NCI-H1436 treated with DMSO at 0.1 percent for 48 hours (cell line): ENCODE measurements at places on chromosomes 5 and 9.
A peak's percentile ranks its signal among the peaks of the same experiment; 100 is the strongest.

- DNase-seq = no peak
Observed at GRCh38 chr5:89721931-89722330, 687.6 kb downstream of the CETN3 start.

DNA sequence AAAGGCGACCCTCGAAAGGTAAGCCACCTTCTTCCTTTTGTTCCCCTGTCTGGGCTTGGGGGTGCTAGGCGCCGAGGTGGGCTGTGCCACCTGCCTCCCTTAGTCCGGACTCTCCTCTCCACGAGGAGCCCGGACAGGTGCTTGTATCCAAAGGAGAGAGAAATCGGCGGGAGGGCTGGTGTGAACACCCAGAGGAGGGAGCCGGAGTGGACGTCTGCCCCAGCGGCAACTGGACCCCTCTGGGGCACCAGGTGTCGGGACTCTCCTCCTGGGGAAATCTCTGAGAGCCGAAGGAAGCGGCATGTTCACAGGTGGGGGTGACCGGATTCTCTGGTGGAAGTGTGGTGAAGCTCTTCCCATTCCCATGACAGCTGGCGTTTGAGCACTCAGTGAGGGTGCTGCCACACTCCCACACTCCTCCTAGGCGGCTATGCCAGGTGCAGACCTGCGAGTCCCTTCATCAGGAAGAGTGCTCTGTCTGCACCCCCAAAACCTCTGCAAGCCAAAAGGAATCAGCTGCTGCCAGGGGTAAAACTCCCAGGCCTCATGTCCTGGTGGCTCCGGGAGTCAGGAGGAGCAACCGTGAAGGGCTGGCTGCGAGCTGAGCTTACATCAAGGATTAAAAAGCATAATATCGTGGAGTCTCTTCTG, 921 bp downstream of the KCNIP1 start:
- DNase-seq = no peak

DNA sequence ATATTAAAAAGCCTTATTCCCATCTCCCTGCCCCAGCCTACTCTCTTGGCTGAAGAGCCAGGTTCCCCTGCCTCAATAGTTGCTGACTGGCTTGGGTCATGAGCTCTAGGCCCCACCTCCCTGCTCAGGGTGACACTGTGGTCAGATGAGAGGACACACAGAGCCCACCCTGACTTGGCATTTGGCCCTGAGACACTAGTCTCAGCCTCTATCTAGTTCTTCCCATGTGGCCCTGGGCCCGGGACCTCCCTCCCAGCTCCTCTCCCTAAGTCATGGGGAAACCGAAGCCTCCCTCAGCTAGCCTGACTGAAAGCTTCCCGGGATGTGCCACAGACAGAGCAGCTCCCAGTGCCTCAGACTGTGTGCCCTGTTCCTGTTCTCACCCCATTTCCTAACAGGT, 5.8 kb upstream of the MYOZ3 start:
- no peak for DNase-seq

DNA sequence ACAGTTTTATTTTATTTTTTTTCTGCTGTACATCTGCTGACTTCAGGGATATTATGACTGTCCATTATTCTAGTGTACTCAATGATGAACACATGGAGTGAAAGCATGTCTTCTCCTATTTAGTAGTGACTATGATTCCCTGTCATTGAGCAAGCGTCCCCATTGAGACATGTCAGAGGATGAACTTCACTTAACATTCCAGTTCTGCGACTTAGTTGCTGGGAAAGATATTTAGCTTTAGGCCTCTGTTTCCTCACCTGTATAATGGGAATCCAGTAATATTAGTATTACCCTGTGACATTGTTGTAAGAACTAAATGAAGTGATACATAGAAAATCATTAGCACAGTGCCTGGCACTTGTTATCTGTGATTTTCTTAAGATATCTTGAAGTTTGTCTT, 144.8 kb upstream of the DHFR start:
- no peak for DNase-seq

- DNase-seq = peak; percentile 44
Observed at GRCh38 chr9:107638521-107639310, 149.1 kb upstream of the KLF4 start.

- no peak for DNase-seq
Observed at GRCh38 chr5:181098762-181099601, 32.0 kb downstream of the OR2V1 start.

- DNase-seq = no peak
Observed at GRCh38 chr5:158154226-158155005, 295.5 kb upstream of the CLINT1 start.

GRCh38 chr9:36143245-36143641, 6.7 kb downstream of the GLIPR2 start:
- no peak for DNase-seq

DNA sequence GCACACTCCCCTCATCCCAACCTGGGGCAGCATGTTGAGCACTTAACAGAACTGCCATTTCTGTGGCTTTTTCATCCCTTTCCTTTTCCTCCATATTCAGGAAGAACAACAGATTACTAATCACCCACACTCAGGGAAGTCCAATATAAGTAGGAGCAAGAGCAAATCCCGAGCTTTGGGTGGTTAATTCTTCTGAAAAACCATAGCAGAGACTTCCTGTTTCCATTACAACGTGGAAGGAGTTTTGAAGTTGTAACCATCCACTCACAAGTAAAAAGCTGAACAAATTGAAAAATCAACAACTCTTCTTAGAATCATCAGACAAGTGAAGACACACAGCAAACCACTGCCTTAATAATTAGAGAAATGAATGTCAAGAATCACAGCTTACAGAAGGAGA, 8.2 kb downstream of the CTSL start:
- no peak for DNase-seq

DNA sequence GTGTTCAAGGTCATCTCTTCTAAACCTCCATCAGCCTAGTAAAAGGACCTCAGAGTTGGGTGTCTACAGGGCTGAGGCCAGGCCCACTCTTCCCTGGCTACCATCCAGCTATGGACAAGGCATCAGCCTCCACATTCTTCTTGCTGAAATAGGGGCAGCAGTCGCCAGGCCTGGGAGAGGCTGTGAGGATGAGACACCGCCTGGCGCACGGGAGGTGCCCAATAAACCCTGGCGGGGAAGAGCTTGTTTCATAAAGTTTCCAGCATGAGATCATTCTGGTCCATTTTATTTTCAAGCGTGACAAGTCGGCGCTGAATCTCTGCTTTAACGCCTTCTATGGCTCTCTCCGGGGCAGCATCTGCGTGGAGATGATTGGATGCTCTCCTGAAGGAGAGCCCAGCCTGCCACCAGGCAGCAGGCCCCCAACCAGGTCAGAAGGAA, 153.4 kb downstream of the OLFM1 start:
- no peak for DNase-seq

- DNase-seq = no peak
Observed at GRCh38 chr5:74492230-74492629, 148.3 kb downstream of the ENC1 start.

GRCh38 chr5:110088676-110089436, 399.1 kb downstream of the MAN2A1 start:
- no peak for DNase-seq

- DNase-seq = no peak
Observed at GRCh38 chr5:34695275-34696027, 39.3 kb downstream of the RAI14 start.

DNA sequence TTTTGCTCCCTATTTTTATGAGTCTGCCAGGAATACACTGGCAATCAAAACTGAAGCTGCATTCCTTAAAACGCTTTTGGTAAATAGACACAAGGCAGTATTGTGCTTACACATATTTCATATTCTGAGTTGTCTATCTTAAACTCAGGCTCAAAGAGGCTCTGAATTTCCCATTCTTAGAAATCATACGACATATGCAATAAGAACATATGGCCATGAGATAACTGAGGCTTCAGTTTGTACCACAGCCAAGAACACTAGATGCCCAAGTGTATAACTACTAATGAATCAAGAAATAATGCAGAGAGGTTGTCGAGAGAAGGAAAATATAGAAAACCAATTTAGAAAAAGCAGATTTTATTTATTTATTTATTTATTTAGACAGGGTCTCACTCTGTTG, 357.4 kb downstream of the NDUFS4 start:
- DNase-seq = no peak

GRCh38 chr5:31561946-31562345, 29.8 kb downstream of the C5orf22 start:
- DNase-seq = no peak

DNA sequence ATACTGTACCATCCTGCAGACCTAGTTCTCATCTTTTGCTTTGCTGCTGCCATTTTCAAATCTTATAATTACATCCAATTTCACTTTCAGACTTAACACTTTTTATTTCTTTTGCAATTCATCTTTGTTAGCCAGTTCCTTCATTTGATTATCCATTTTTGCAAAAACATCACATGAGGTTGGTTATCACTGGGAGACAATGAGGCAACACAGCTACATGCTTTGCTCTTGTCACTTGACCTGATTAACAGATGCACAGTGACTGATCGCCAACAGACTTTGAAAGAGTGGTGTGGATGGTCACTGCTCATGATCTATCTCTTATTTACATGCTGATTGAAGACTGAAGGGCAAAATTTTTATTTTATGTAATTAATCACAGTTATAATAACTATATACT, 17.0 kb upstream of the RNF20 start:
- DNase-seq = no peak

DNA sequence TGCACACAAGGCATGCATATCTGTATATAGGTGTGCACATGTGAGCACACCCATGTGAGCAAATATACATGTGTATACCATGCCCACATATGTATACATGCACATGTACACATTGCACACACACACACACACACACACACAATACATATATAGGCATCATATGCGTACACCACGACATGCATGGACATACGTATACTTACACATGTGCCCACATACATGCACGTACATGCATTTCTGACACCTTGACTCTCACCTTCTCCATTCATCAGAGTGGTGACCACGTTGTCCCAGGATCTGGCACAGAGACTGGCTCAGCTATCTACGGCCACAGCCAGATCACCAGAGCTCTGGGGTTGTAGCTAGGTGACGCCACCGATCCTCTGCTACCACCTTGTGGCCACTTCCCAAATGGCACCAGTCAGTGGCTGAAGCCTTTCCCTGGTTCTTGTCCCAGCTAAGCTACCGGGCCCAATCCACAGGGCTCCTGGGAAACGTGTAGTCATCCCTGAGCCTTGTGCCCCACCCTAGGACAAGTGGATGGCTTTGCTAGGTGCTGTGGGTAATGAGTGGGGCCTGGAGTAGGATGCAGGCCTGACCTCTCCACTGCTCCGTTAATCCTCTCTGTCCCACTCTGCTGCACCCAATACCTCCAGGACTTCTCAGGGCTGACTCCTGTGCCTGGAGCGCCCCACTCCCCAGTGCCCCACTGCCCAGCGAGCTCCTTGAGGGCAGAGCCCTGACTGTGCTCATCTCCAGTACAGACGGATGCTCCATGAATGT, 194.4 kb downstream of the RGS3 start:
- peak; percentile 8 for DNase-seq

DNA sequence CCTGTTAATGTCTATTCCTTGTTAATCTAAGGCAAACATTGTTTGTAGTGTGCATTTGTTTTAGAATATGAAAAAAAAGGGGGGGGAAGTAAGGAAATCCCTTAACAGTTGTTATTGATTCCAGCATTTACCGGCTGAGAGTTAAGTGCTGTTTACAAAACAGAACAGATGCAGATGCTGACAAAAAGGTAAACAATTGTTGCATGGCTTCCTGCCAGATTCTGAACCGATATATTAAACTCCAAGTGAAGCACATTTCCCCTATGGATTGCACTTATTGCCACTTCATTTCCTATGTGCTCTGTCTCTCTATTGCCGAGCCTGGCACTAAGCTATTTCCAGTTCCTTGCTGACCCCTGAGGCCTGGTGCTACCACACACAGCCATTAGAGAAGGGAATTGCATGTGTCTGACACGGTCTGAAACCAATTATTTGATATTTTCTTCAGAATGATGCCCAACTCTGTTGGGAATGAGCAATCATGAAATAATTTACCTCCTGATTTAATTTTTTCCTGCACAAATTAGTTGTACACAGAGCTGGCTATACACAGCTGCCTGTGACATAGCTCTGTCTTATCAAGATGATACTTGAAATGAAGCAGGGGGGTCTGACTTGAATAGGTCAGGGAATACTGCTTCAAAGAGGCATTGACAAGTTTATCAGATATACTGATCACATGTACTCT, 109.8 kb downstream of the KIAA0825 start:
- DNase-seq = no peak

GRCh38 chr9:111986035-111986556, 89.5 kb downstream of the UGCG start:
- DNase-seq = no peak

DNA sequence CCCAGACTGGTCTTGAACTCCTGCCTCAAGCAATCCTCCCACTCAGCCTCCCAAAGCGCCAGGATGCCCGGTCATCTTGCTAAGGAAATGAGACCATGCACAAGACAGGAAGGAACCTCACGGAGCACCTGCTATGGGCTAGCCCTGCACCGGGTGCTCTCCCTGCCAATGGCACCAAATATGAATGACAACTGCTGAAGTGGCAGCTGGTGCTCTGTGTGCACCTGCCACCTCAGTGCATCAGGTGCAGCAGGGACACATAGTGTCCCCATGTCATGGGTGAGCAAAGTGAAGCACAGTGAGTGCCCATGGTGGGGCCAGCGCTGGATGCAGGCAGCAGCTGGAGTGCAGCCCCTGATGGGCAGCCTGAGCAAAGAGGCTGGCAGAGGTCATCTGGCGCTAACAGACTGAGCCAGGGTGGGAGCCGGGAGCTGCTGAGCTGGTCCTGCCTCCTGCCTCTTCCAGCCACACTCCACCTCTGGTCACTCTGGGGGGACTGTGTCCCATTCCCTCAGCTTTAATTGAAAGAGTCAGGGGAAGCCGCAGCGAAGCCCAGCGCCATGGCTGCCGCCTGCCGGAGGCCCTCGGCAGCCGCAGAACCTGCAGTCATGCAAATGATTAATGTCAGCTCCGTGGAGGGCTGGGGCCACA, 46.4 kb downstream of the BARX1 start:
- peak; percentile 25 for DNase-seq

GRCh38 chr9:128706671-128707381, 4.5 kb downstream of the PKN3 start:
- no peak for DNase-seq

DNA sequence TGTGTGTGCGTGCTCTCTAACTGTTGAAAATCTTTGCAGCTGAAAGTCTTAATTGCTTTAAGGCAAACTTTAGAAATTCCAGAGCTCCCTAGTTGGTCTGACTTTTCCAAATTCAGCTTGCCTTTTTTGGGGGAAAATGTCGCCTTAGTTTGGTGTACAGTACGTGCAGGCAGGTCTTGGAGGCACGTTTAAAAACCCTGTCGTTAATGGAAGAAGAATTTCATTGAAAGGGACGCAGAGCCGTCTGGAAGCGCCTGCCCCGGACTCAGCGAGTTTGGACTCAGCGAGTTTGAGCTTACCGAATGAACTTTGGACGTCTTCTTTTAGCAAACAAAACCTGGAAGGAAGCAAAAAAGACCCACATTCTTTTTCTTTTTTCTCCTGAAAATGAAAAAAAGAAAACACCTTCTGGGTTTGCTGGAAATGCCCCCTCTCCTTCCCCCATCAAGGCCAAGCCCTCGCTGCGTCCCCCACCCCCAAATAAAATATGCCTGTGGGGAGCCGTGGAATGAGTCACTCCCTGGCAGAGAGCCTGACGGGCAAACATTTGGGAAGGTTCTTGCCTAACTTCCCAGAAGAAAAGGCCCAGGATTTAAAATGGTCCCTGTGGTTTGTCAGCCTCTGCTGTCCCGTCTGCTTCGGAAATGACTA, 1.5 kb downstream of the NEK6 start:
- DNase-seq = no peak

- no peak for DNase-seq
Observed at GRCh38 chr5:14696057-14696456, 31.5 kb downstream of the OTULIN start.

GRCh38 chr9:103714992-103715391, 379.1 kb upstream of the SMC2 start:
- DNase-seq = no peak

GRCh38 chr9:78014776-78015175, 16.8 kb downstream of the GNAQ start:
- no peak for DNase-seq
